Fibroblast of skin of left biceps (primary cell): ENCODE measurements at places on chromosomes 7 and 10.

DNA sequence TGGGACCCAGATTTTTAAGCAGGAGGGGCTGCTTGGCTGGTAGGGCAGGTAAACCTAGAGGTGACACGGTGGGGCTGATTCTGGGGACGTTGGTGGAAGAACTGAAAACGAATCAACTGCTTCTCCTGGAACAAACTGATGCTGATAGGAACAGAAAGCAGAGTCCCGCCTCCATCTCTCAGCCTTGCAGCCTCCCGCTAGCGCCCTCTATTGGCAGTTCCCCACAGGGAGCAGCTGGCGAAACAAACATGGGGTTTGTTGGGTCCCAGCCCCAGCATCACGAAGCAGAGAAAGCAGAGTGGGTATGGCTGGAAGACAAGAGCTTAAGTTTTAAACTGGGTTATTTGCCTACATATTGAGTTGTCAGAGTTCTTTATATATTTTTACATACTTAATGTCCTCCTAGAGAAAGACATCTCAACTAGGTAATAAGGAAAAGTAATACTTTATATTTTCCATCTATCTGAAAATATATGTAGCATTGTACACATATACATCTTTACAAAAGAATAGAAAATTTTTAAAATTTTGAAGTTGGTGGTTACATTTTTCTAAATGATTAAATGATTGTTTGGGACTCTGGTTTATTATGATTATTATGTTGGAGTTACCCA lies 42.3 kb upstream of the FOXI2 start:
- DNase-seq = no peak

DNA sequence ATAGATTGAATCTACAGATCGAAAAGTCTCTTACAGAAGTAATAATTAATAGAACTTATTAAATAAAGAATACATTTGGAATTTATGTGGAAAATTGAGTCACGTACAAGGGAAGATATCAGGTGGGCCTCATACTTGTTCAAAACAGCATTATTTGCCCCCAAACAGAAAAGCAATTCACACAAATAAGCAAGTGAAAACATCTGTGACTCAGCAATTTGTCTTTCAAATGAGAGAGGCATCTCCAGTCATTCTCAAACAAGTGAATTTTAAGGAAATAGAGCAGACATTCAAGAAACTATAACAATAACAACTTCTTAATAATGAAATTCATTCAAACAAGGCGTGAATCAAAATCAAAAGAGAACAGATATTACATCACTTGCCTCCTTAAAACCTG lies 50.1 kb downstream of the SEMA3A start:
- DNase-seq = no peak

GRCh38 chr7:33760146-33760545 lies 145.2 kb upstream of the BMPER start:
- DNase-seq = no peak

GRCh38 chr7:128361411-128362379 lies at the start of gene PRRT4:
PRRT4 (minus strand) TSS chr7:128361690.
- no peak for DNase-seq

GRCh38 chr7:139762886-139763285 lies 14.9 kb downstream of the HIPK2 start:
- DNase-seq = no peak
